ENCODE measurements at places on chromosomes 12 and 14.

DNA sequence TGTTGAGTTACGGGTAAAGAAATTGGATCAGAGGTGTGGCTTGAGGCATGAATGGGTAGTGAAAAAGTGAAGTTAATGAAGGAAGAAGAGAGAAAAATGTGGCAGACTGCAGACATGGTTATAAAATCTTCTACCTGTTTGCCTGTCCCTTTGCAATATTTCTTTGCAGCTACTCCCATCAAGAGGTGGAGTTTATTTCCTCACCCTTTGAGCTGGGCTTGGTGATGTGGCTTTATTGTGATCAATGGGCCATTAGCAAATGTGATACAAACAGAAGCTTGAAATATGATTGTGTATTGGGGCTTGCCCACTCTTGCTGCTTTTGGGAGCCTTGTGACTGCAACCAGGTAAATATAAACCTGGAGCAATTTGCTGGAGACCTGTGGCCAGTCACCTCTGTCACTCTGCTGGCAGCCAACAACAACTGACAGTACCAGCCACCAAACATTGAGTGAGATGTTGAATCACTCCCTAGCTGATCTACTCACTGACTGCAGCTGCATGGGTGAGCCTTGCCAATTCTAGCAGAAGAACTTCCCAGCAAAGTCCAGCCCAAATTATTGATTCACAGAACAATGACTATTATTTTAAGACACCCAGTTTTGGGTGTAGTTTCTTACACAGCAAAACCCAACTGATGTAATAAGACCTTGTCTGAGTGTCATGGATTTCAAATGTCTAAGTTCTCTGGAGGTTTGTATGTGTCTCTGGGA, 151.0 kb upstream of the ATP2B1 start:
- DNase-seq = no peak

- DNase-seq = no peak
Observed at GRCh38 chr12:120118321-120119061, 1.9 kb upstream of the RAB35 start.

- no peak for DNase-seq
Observed at GRCh38 chr14:99889268-99889667, 96.1 kb downstream of the EML1 start.

GRCh38 chr12:128813392-128813791, 10.4 kb downstream of the SLC15A4 start:
- no peak for DNase-seq

GRCh38 chr14:40909906-40910305, 696.8 kb upstream of the LRFN5 start:
- no peak for DNase-seq

GRCh38 chr12:91419809-91420208, 237.2 kb upstream of the DCN start:
- no peak for DNase-seq

GRCh38 chr12:31323391-31324115, 2.4 kb downstream of the SINHCAF start:
- DNase-seq = peak; percentile 22

GRCh38 chr12:2507814-2508213, 287.0 kb upstream of the FKBP4 start:
- no peak for DNase-seq

DNA sequence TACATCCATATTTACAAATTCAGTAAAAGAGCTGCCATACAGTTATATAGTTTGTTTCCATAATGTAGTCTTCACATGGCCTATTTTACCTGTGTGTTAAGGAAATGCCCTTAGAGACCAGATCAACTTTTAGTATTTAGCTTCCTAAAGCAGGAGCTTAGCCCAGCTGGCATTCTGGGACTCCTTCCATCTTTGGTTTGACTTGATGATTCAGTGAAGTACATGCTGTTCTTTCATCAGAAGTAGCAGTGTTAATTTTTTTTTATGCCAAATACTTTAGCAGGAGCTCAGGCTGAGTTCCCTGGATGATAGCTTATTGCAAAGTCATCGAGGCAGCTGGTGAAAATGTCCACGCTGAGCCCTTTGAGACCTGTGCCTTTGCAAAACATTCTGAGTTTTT, 101.0 kb downstream of the FOXG1 start:
- no peak for DNase-seq

DNA sequence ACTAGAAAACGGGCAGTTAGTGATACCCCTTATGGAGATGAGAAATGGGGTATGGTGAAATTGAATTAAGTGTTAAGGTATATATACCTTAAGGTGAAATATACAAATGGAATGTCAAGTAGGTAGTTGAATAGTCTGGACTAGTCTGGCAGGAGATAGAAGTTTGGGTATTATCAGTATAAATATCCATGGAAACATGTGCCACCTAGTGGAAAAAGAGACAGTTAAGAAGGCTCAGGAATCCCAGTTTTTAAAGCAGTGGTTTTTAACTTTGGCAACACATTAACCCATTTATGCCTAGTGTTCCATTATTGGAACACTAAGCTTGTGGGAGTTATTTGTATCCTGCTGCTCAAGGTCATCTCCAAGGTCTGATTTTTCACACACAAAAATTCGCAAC, 38.6 kb upstream of the TPH2 start:
- DNase-seq = no peak

GRCh38 chr14:69387311-69387710, 10.8 kb downstream of the ERH start:
- DNase-seq = no peak

DNA sequence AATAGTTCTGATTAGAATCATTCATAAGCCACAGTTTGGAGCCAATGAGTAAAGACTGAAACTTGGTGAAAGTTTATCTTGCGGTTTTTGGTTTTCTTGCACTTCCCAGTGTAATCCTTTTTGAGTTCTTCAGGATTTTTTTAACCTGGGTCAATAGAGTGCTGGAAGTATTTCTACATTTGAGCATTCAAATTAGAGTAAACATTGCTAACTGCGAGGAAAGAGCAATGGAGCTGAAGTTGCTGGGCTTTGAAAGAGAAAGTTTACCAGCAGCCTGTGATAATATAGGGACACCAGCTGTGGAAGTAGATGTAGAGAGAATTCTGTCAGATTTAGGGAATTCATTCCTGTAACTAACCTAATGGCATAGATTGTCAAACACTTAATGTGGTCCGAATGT, 30.3 kb downstream of the ANO6 start:
- no peak for DNase-seq

GRCh38 chr14:64865109-64865508, 14.6 kb downstream of the SPTB start:
- DNase-seq = no peak

- DNase-seq = no peak
Observed at GRCh38 chr12:106220536-106220935, 27.3 kb downstream of the CKAP4 start.

GRCh38 chr12:22272335-22273151, 62.0 kb downstream of the ST8SIA1 start:
- DNase-seq = no peak

DNA sequence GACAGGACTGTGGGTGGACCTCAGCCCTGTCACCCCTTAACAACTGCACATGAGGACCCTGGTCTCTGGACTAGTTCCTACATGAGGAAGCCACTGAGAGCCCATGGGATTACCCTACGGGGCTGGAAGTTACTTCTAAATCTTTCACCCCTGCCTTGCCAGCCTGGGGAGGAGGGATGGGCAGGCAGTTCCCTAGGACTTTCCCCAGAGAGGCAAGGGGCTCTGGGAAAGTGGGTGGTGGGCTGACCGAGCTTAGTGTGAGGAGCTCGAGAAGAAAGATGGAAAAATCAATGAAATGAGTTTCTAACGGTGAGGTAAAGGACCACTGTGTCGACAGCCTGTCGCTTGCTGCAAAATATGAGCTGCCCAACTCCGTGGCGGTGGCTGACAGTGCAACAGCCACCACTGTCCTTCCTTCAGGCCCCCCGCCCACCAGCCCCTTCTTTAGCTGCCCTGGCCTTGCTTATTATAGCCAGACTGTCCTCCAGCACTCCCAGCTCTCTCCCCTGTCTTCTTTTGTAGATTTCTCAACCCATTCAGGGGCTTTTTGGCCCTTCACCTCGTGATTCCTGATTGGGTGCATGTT, 5.0 kb downstream of the ZFHX2 start:
- no peak for DNase-seq

GRCh38 chr12:101885912-101886561, 8.7 kb downstream of the DRAM1 start:
- no peak for DNase-seq

DNA sequence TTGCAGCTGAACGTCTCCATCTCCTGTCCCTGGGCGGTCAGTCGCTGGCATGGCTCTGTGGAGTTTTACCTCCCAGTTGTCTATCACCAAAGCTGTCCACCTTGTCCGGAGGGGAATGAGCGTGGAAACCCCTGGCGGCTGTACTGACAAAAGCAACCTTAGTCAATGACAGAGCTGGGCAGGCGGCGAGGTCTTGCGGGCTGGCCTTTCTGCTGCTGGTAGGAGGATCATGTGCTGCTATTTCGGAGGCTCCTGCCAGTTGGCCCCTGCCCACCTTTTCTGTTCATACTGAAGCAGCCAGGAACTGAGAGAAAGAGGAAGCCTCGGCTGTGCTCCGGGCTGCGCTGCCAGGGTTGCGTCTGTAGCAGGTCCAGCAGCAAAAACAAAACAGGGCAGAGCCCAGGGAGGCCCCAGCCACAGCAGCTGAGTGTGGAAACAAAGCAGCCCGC, 57.7 kb downstream of the HMGA2 start:
- no peak for DNase-seq

DNA sequence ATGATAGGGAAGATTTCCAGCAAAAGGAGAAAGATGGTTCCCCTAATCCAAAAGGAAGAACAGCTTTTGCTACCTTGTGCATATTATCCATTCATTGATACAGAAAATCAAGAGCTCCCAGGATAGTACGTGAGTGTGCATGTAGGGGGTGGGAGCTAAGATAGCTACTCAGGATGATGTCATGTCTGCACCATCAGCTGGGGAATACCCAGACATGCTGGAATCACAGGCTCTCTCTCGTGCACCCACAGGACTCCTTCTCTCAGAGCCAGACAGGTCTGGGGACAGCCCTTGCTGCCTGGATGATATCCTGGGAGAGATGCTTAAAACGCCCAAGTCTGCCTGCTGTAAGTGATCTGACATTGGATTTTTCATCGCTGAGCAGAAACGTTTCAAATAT, 38.9 kb downstream of the FOXN3 start:
- no peak for DNase-seq

DNA sequence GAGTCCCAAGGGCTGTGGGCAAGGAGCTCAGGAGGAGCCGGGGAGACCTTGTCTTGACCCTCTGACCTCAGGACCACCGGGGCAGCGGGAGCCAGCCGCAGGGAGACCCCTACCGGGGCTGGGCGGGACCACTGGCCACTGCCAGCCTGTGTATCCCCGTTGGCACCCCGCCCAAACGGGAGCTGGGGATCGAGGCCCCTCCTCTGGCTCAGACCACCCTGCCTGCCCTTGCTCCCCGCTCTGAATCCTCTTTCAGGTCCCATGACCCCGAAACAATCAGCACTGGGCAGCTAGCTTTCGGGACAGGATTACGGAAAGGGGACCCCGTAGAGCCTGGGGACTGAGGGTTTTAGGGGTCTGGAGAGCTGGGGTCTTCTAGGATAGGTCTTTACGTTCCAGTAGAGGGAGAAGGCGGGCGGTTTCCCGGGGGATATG, 1.3 kb downstream of the GLI1 start:
- no peak for DNase-seq

DNA sequence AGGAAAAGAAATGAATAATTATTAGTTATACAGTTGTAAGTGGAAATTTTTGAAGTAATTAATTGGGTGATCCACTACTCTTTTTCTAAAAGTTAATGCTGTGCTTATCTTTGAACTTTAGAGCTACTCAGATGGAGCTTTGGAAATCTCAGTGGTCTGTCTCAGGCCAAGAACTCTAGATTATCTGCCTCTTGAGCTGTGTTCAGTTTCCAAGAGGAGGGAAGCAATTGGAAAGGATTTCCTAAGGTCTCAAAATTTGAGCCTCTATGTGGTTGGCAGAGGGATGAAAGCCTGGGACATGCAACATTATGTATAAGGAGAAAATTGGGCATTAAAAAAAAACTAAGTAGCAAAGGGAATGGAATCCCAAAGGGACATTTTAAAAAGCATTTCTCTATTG, 334.0 kb upstream of the PRICKLE1 start:
- no peak for DNase-seq

GRCh38 chr12:125889742-125890141, 824.5 kb downstream of the AACS start:
- DNase-seq = no peak

GRCh38 chr14:47366006-47366405, 309.4 kb downstream of the MDGA2 start:
- no peak for DNase-seq

DNA sequence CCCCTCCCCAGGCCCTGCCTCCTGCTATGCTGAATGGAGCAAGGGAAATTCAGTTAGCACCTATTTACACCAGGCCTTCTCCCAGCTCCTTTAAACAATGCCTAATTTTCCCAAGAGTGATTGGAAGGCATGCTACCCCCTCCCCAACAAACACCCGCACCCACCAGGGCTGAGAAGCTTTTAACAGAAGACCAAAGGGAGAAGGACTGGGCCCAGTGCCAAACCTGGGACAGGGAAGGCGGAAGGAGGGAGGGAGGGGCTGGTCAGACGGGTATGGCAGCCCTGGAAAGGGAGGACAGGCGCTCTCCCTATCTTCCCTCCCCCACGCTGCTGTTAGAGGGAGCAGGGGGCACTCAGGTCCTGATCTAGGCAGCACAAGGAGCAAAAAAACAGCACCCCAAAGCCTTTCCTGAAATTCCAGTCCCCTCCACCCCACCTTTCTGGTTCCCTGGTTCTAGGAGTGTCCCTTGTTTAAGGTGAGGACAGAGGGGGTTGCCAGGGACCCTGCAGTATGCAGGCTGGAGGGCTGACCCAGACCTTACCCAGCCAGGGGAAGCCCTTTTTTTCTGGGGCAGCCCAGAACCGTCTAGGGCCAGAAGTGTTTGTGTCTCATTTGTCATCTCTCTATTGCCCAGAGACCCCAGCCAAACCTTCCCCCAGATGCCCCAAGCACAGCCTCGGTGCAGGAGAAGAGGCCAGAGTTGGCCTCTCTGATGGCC, 2.4 kb upstream of the KRT8 start:
- DNase-seq = no peak

GRCh38 chr14:89481196-89481595, 64.2 kb upstream of the FOXN3 start:
- no peak for DNase-seq

- DNase-seq = no peak
Observed at GRCh38 chr12:78622529-78623195, 241.9 kb upstream of the SYT1 start.

All from stimulated activated CD4-positive, alpha-beta T cell treated with anti-CD3 and anti-CD28 coated beads, Interleukin-15, amount 100 ng/mL, for 1 hour (primary cell).